ENCODE measurements at places on chromosomes 2 and 18. TPM values are rescaled to one million over a fixed set of nuclear protein-coding genes. Genes with fewer than 3 reads are reported as not detected.

GRCh38 chr18:59268721-59269562 is 4.3 kb downstream of the RAX start:
- DNase-seq = peak; percentile 29

DNA sequence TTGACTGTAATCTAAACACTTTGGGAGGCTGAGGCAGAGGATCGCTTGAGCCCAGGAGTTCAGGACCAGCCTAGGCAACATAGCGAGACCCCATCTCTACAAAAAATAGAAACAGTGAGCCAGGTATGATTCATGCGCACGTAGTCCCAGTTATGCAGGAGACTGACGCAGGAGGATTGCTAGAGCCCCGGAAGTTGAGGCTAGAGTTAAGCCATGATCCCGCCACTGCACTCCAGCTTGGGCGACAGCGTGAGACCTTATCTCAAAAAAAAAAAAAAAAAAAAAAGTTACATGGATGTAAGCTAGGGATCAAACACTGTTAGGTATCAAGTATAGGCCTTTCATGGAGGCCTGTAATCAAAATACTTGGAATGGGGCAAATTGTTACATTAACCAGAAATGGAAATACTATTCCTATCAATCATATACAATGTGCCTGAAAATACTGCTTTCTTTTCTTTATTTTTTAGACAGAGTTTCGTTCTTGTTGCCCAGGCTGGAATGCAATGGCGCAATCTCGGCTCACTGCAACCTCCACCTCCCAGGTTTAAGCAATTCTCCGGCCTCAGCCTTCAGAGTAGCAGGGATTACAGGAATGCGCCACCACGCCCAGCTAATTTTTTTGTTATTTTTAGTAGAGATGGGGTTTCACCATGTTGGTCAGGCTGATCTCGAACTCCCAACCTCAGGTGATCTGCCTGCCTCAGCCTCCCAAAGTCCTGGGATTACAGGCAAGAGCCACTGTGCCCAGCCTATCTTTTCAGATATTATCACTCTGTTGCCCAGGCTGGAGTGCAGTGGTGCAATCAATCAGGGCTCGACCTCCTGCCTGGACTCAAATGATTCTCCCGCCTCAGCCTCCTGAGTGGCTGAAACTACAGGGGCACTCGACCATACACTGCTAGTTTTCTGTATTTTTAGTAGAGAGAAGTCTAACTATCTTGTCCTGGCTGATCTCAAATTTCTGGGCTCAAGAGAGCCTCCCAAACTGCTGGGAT is 27.2 kb downstream of the XPO1 start:
- no peak for DNase-seq

DNA sequence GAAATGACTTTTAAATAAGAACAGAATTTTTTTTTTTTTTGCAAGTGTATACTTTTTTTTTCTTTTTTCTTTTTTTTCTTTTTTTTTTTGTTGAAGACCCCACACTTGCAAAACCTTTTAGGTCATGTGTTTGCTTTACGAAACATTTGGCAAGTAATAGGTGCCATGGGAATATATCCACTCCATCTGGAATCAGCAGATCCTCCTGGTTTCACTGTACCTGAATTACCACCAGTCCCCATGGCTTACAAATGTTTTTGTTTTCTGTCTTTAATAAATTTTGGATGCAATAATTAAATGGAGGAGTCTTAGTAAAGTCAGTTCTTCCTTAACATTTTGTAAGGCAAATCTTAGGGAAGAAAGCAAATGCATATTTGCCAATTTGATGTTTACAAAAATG is 559.7 kb upstream of the ZEB2 start:
- no peak for DNase-seq

DNA sequence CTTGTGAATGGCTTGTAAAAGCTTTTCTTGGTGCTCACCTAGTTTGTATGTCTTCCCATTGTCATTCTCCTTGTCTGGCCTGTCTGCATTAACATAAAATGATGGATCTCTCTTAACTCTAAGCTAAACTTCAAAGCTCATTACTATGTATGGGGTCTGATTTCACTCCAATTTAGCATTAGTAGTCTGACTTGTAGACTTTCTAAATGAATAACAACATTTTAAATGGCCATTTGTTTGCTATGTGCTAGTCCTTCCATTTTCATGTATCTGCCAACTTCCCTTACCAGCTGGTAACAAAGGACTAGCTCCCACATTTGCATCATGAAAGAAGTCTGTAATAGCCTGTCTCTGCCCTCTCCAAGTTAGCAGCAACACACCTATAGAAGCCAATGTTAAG is 324.2 kb upstream of the RGPD4 start:
- no peak for DNase-seq

DNA sequence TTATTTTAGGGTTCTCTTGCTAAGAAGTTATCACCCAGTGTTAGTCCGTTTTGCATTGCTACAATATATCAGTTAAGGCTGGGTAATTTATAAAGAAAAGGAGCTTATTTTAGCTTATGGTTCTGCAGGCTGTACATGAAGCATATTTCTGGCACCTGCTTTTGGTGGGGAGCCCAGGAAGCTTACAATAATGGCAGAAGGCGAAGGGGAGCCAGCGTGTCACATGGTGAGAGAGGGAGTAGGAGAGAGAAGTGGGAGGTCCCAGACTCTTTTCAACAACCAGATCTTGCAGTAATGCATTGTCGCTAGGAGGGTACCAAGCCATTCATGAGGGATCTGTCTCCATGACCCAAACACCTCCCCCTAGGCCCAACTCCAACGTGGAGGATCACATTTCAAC is 688.8 kb upstream of the PIK3C3 start:
- no peak for DNase-seq

GRCh38 chr2:4020153-4020552 is 316.8 kb downstream of the DCDC2C start:
- no peak for DNase-seq

DNA sequence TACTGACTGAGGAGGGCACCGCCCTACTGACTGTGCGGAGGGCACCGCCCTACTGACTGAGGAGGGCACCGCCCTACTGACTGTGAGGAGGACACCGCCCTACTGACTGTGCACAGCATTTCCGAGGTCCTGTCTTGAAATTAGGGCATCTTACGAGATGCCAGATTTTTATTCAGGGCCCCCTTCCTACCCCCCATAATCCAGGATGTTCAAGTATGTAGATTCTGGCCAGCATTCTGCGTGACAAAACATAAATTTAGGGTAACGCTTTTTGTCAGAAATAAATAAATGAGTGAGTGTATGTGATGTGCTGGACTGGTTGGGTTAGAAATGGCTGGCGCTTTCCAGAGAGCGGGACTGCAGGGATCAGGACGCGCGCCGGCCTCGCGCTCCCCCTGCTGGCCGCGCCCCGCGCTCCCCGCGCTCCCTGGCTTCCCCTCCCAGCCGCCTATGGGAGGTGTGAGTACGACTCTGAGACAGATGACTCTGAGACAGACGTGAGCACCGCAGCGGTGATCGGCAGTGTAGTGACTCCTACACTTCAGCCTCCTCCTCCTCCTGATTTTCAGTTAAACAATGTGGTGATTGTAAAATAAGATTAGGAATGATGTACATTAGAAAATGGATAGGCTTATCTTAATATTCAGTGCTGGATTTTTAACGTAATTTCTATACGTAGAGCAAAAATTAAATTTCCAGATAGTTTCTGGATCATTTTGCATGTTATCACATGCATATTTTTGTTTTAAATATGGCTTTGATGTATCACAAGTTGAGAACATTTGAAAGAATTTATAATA is 149.2 kb upstream of the NFATC1 start:
- DNase-seq = peak; percentile 71

DNA sequence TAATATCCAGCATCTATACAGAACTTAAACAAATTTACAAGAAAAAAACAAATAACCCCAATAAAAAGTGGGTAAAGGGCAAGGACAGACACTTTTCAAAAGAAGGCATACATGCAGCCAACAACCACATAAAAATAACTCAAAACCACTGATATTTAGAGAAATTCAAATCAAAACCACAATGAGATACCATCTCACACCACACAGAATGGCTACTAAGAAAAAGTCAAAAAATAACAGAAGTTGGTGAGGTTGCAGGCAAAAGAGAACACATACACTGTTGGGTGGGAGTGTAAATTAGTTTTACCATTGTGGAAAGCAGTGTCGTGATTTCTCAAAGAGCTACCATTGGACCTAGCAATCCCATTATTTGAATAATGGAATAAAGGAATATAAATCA is 1973.9 kb upstream of the LRRTM1 start:
- no peak for DNase-seq

GRCh38 chr2:219434468-219434717 is 250 bp upstream of the SPEG start:
- no peak for DNase-seq

DNA sequence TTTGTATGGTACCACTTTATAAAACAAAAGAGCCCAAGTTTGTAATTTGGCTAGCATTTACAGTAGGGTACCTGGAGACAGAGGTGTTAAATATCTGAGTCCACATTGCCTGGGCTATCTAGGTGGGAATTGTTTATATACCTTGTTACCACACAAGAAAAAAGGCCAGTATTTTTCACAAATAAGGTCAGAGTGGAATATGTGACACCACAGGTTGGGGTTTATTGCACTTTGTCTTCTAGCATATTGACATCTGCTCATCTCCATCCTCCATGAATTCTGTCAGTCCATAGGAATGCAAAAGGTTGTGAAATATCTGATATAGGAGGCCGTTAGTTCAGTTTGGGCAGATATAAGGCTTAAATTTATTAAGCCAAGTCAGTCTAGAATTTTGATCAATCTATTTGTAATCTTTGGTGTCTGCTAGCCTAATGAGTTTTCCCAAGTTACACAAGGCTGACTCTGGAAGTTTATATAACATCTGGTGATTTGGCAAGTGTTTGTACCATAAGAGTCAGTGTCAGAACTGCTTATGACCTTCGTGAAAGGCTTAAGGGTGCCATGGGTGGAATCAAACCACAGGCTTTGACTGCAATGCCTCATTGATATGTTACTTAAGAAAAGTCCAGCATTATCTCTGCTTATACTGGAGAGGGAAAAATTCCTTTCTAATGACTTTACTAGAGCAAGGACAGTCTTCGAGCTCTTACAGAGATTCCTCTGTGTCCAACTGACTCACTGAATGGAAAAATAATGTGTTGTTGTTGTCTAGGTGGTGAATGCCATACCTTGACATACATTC is 11.3 kb upstream of the DPP4 start:
- DNase-seq = no peak

DNA sequence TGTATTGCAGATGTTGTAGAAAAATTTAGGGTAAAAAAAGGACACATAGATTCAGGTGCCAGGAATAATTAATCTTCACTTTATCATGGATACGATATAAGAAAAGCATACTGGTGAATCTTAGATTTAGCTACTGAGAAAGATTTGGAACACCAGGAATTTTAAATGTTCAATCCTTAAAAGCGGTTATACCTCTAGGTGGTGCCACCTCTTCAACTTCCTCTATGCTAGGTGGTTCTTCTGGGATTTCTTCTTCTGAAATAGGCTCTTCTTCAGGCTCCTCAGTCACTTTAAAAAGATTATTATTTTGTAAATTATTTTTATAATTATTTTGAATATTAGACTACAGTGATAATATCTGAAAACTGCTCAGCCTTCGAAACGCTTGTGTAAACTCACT is 133.1 kb downstream of the TTN start:
- DNase-seq = no peak

DNA sequence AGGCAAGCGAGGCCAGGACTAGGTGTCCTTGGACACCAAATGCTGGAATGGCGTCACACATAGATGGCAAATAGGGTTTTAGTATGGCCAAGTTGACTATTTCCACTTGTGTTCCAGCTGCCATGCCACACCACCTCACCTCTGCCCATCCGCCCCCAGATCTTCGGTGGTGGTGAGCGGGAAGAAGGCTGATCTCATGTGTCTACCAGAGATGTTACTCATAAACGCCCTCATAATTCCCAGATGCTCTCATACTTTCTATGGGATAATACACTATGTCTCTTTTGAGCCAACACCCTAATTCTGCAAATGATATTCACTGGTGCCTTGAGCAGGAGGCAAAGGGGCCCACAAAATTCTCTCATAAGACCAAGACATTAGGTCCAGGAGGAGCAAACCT is 281.1 kb upstream of the FN1 start:
- DNase-seq = no peak

DNA sequence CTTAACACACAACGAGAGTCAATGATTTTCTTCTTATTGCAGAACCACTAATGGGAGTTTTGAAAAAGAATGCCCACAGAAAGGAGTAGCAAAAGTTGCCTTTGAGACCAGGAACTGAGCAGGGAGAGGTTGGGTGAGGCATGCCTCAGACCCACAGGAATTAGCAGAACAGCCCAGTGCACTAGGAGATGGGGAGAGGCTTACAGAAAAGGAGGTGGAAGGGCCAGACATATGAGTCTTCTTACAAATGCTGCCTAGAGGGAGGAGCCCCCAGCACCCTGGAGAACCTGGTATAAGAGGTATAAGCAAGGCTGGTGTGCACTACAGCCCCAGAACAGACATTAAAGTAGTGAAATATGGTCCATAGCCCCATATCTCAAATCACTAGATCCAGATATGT is 162.0 kb downstream of the DTNA start:
- DNase-seq = no peak

GRCh38 chr2:234463626-234464290 is 33.1 kb downstream of the ARL4C start:
- no peak for DNase-seq

GRCh38 chr18:42736074-42736473 is 379.4 kb downstream of the RIT2 start:
- DNase-seq = no peak

GRCh38 chr2:158967731-158968395 is 577 bp upstream of the TANC1 start:
- DNase-seq = peak; percentile 52

DNA sequence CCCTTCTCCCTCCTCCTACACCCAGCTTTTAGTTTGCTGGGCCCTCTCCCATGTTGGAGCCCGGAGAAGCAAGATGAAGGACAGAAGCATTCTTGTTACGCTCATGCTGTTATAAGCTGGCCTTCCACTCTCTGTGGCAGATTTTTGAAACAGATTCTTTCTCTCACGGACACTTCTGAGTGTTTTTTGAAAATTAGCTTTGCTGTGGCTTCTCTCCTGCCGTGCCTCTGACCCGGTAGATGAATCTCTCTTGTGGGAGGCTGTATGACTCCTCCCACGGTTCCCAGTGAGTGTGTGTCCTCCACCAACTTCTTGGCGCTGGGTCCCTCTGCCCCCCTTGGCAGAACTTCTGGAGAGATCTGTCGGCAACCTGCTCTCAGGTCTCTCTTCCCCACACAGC is 269.3 kb upstream of the MYT1L start:
- no peak for DNase-seq

The RFX8 gene
- total RNA-seq = not detected

The CPLX4 gene
- not detected for total RNA-seq

The IL1RN gene
- total RNA-seq = 0.33 TPM

The FNDC4 gene
- 1.7 TPM for total RNA-seq

The FAM237A gene
- not detected for total RNA-seq

The ABCG8 gene
- total RNA-seq = not detected

The ZNF24 gene
- 44.5 TPM for total RNA-seq

The NETO1 gene
- not detected for total RNA-seq

The THOC1 gene
- 10.2 TPM for total RNA-seq

The SCTR gene
- 1.2 TPM for total RNA-seq

The KCNG2 gene
- total RNA-seq = not detected

Measured in left ventricle myocardium inferior (tissue), 1 donor.